ENCODE measurements at places on chromosomes 2 and 18.

DNA sequence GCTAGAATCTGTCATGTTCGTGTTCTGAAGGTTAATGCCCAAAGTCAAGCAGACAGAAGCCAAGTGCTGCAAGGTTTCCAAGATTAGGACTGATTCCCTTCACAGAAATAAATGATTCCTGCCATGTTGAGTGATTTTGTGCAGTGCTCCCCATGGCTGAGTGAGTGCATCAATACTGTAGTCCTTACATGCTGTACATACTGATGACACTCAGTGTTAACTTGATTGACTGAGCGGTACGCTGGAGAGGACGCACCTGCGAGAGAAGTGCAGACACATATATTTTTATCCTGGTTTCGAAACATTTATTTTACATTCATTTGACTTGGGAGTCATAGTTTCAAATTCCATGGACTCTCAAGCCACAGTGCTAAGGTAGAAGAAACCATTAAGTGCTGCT, 92.0 kb downstream of the ASXL3 start:
- no peak for DNase-seq

DNA sequence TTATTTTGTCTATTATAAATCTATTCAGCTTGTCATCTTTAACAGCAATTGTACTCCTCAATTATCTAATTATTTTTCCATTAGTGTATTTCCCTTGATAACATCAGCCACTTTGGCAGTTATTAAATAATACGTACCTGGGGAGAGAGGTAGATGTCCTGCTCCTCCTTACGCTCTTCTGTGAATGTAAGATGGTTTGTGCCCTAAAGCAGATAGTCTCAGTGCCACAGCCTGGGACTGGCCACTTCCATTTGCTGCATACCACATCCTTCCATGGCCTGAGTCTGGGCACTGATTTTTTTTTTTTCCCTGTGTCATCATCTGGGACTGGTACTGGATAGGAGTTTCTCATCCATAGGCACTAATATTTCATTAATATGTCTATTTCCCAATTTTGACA, 632.4 kb upstream of the LRRTM4 start:
- DNase-seq, result no peak

DNA sequence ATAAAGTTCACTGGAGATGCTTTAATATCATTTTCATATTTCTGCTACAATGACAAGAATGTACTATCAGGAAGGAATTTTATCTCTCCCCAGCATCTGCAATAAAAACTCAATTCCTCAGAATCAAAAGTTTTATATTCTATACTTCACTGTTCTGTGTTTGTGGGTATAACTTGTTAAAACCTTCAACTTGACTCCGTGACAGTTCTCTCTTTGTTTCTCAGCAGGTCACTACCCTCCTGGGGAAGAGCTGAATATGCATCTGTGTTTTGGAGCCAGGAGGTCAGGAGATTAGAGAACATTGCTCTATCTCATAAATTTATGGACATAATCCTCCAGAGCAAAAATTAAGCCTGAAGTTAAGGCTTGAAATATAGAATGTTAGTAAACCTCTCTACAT, 411.4 kb downstream of the TRIB2 start:
- no peak for DNase-seq

- no peak for DNase-seq
Observed at GRCh38 chr2:105806996-105807395, 62.3 kb downstream of the NCK2 start.

DNA sequence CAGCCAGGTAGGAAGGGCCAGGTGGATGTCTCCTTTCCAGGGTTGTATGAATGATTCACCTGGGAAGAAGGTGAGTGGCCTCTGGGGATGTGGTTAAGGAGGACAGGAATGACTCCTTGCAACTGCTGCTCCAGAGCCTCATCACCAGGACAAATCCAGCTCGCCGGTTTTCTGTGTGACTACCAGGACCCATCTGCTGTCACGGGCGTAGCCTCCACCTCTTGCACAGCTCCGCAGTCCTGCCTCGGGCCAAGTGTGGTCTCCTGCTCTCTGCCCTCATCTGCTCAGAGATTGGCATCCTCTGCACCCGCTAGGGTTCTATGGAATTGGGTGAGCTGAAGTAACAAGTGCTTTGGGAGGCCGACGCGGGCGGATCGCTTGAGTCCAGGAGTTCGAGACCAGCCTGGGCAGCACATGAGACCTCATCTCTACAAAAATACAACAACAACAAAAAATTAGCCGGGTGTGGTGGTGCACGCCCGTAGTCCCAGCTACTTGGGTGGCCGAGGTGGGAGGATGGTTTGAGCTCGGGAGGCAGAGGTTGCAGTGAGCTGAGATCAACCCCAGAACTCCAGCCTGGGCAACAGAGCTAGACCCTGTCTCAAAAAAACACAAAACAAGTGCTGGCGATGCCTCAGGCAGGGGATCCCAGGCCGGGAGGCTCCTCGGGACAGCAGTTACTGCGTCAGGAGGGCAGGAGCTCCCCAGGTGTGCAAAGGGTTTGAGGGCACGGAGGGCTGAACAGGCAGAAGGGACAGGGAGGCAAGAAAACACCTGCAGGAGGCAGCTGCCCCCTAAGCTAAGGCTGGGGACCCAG, 831 bp upstream of the D2HGDH start:
- DNase-seq, result no peak

- DNase-seq, result no peak
Observed at GRCh38 chr2:160984426-160985077, 175.7 kb upstream of the TANK start.

GRCh38 chr2:44498551-44498950, 136.8 kb downstream of the CAMKMT start:
- no peak for DNase-seq
